ENCODE measurements at places on chromosomes 1 and 21. TPM values are rescaled to one million over a fixed set of nuclear protein-coding genes. Genes with fewer than 3 reads are reported as not detected.

DNA sequence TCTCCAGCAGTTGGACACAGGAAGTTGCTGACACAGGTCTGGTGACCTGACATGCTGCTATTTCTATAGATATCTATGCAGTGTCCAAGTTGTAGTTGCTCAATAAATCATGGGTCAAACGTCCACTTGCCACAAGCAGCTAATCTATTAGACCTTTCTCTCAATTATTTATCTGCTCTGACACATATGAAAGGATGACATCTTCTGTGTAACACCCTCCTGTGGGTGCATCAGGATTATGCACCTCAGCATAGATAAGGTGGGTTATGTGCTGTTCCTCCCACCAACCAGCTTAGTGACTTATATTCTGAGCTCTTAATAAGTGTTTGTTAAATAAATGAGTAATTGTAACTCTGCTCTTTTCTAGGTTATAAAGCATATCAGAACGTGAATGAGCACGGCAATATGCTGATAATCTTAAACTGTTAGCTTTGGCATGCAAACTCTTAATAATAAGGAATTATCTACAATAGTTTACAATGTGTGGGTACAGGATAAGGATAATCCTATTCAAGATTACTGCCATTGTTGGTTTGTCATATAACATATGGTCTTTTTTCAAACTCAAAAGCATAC is 90.7 kb upstream of the GCLM start:
- no peak overlapping the region for H3K27ac ChIP-seq
- no peaks in the 10 kb centered on the region for H3K36me3 ChIP-seq
- H3K4me3 ChIP-seq, result no peak overlapping the region
- peaks cover 6% of the 10 kb centered on the region for H3K4me1 ChIP-seq
- DNase-seq, result no peak

TMEM200B gene
- not detected for total RNA-seq

DNA sequence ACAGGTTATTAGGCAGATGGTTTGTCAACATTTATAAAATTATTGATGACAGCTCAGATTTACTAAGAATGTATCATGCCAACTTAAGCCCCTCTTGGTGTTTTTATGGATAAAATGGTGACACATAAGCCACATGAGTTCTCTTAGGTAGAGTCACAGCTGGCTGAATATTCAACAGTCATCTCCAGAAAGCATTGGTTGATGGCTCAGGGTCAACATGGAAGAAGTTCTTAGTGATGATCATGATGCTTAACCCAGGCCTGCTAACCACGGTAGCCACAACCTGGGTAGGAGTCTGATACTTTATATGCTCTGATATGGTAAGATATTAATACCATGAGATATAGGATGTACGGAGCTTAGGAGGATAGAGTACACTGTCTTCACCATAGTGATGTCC is 46.4 kb upstream of the SIPA1L2 start:
- no peak overlapping the region for H3K4me3 ChIP-seq
- H3K36me3 ChIP-seq, result no peaks in the 10 kb centered on the region
- no peak overlapping the region for H3K27ac ChIP-seq
- H3K27me3 ChIP-seq, result no peaks in the 10 kb centered on the region
- H3K4me1 ChIP-seq, result no peaks in the 10 kb centered on the region
- no peak for DNase-seq

- no peak overlapping the region for H3K4me3 ChIP-seq
- no peak for DNase-seq
- no peaks in the 10 kb centered on the region for H3K36me3 ChIP-seq
- H3K4me1 ChIP-seq, result no peaks in the 10 kb centered on the region
- no peaks in the 10 kb centered on the region for H3K27me3 ChIP-seq
These were observed 271.2 kb downstream of the DPYD start for GRCh38 chr1:97649591-97649990.

METTL18 gene
- 10.0 TPM for total RNA-seq

DNA sequence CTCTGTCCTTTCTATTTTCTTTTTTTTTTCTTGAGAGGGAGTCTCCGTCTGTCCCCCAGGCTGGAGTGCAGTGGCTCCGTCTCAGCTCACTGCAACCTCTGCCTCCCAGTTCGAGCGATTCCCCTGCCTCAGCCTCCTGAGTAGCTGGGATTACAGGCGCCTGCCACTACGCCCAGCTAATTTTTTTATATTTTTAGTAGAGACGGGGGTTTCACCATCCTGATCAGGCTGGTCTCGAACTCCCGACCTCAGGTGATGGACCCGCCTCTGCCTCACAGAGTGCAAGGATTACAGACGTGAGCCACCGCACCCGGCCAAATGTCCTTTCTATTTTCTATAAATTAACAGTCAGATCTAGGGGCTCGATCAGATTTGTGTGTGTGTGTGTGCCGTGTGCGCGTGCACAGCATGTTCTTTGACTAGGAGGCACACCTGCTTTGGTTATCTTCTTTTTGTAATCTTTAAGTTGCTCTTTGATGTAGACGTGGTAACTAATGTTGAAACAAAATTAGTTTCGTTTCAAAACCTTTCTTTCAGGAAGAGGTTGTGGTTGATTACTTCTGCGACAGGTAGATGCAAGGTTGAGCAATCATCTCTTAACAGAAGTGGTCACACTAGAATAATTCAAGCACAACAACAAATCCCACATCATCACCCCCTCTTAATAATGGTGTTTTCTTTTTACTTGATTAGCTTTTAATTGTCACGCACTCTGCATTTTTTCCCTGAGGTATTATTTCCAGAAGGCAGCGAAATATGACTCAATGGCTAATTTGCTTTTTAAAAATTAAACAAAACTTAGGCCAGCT is 779 bp upstream of the DEGS1 start:
- peak overlapping the region; percentile 92 for H3K4me3 ChIP-seq
- H3K27ac ChIP-seq, result peak overlapping the region; percentile 97
- DNase-seq, result no peak
- H3K36me3 ChIP-seq, result no peaks in the 10 kb centered on the region
- no peaks in the 10 kb centered on the region for H3K27me3 ChIP-seq
- peaks cover 38% of the 10 kb centered on the region for H3K4me1 ChIP-seq

ACTN2 gene
- not detected for total RNA-seq

DNA sequence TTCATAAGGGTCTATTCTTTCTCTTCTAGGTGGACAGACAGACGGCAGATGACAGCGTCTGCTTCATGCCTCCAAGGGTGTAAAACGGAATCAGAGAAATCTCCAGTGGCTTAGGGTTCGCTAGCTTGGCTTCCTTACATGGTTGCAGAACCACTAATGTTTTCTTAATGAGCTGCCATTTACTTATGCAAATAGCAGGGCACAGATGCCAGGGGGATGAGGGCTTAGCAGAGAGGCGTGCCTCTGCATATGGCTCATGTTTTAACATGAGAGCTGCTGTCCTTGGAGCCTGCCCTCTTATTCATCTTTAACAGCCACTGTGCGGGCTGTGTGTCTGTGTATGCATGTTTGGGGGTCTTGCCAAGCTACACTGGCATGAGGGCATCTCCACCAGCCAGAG is 119.6 kb downstream of the IER5 start:
- no peak overlapping the region for H3K4me3 ChIP-seq
- H3K4me1 ChIP-seq, result no peaks in the 10 kb centered on the region
- H3K27me3 ChIP-seq, result peaks cover 2% of the 10 kb centered on the region
- no peaks in the 10 kb centered on the region for H3K36me3 ChIP-seq
- no peak for DNase-seq
- H3K27ac ChIP-seq, result no peak overlapping the region

- peaks cover 55% of the 10 kb centered on the region for H3K36me3 ChIP-seq
- no peaks in the 10 kb centered on the region for H3K27me3 ChIP-seq
- no peak overlapping the region for H3K27ac ChIP-seq
- no peak for DNase-seq
- H3K4me1 ChIP-seq, result no peaks in the 10 kb centered on the region
- no peak overlapping the region for H3K4me3 ChIP-seq
These were observed 20.5 kb downstream of the MIER1 start for GRCh38 chr1:66945316-66945715.

DNA sequence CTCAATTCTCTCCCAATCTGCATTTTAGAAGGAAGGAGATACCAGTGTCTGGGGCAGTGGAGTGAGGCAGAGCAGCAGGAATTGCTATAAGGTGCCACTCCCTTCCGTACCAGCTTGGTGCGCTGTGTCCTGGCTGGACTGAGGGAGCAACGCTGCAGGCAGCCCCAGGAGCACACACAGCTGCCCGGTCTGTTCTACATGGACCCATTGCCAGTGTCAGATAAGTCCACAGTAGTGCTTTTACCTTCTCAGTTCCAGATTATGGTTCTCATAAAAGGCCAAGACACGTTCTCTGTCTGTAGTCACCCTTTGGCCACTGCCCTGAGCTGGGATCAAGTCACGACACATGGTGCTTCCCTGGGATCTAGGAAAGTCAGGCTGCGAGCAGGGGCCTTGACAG is 44.1 kb upstream of the BARHL2 start:
- no peaks in the 10 kb centered on the region for H3K4me1 ChIP-seq
- no peak for DNase-seq
- no peak overlapping the region for H3K27ac ChIP-seq

SLC5A9 gene
- not detected for total RNA-seq

PLA2G2D gene
- not detected for total RNA-seq

- peaks cover 31% of the 10 kb centered on the region for H3K4me1 ChIP-seq
- DNase-seq, result no peak
- H3K27ac ChIP-seq, result peak overlapping the region; percentile 43
- H3K4me3 ChIP-seq, result no peak overlapping the region
- H3K27me3 ChIP-seq, result no peaks in the 10 kb centered on the region
These were observed 4.4 kb downstream of the ACBD3 start for GRCh38 chr1:226181996-226182714.

USH2A gene
- not detected for total RNA-seq

FNDC5 gene
- total RNA-seq, result not detected

GRCh38 chr1:23436520-23437354 is 12.2 kb upstream of the TCEA3 start:
- H3K4me3 ChIP-seq, result no peak overlapping the region
- no peak for DNase-seq
- no peak overlapping the region for H3K27ac ChIP-seq
- no peaks in the 10 kb centered on the region for H3K36me3 ChIP-seq
- no peaks in the 10 kb centered on the region for H3K27me3 ChIP-seq
- no peaks in the 10 kb centered on the region for H3K4me1 ChIP-seq

GRCh38 chr1:55368698-55369097 is 153.5 kb upstream of the USP24 start:
- no peaks in the 10 kb centered on the region for H3K4me1 ChIP-seq
- no peak overlapping the region for H3K4me3 ChIP-seq
- no peaks in the 10 kb centered on the region for H3K36me3 ChIP-seq
- H3K27me3 ChIP-seq, result no peaks in the 10 kb centered on the region
- H3K27ac ChIP-seq, result no peak overlapping the region
- DNase-seq, result no peak

DNA sequence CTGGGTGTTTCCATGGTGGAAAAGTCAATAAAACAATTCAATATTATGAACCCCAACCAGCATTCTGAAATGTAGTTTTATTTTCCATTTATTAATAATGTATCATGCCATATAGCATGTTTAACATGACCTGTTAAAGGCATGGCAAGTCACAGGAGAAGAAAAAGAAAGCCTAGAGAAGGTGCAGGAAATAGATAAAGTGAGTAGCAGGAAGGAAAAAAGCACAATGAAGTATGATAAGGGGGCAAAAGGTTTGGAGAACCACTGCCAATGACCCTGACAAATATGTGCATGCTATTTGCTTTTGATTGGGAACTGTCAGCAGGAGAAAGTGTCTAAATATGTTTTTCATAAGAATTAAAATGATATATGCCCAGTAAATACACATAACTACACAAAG is 85.6 kb downstream of the HMCN1 start:
- no peak overlapping the region for H3K27ac ChIP-seq
- H3K4me1 ChIP-seq, result no peaks in the 10 kb centered on the region
- H3K4me3 ChIP-seq, result no peak overlapping the region

RPE65 gene
- total RNA-seq, result not detected

DNA sequence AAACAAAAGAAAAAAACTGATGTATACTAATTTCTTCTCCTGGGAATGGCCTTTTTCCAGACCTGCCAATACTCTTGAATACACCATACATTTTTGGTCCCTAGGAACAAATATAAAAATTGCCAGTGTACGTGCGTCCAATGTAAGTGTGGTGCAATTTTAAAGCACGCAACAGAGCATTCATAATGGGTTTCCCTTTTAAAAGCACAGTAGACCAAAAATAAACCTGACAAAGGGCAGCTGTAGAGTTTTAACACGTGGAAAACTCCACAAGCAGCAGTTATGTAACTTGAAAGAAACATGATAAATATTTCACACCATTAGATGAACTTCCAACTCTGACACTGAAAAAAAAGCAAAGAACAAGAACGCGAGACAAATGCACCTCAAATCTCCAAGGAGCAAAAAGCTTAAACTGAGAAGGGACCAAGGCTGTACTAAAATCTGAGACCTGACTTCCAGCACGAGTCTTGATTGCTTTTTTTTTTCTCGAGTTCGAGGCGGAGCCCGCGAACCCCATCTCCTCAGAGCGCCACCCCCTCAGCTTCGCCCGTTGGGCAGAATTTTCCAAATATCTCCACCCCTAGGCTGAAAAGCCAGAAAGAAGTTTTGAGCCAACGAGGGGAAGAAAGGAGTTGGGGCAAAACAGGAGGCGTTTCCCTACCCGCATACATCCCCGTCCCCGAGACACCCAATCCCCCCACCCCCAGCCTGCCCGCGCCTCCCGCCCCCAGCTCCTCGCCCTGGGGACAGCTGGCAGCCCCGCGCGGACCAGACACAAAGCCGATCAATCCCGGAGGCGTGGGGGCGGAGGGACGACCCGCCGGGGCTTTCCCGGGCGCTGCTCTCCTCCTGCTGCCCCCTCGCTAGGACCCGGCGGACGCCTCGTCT is at the start of gene JAM2:
JAM2 (plus strand) TSS at position 599 of the 891 bp plus-strand sequence. CDS start 564 bp downstream, outside the sequence.
- no peaks in the 10 kb centered on the region for H3K36me3 ChIP-seq
- no peak for DNase-seq
- peaks cover 15% of the 10 kb centered on the region for H3K4me1 ChIP-seq
- H3K4me3 ChIP-seq, result peak within 1 kb of the TSS; percentile 54

GRCh38 chr1:164685266-164686035 is 126.5 kb downstream of the PBX1 start:
- H3K36me3 ChIP-seq, result no peaks in the 10 kb centered on the region
- peaks cover 3% of the 10 kb centered on the region for H3K4me1 ChIP-seq

- DNase-seq, result no peak
- no peaks in the 10 kb centered on the region for H3K36me3 ChIP-seq
- H3K27ac ChIP-seq, result no peak overlapping the region
- no peaks in the 10 kb centered on the region for H3K4me1 ChIP-seq
- H3K27me3 ChIP-seq, result no peaks in the 10 kb centered on the region
These were observed 9.6 kb upstream of the CYB5R1 start for GRCh38 chr1:202976633-202977032.

DNA sequence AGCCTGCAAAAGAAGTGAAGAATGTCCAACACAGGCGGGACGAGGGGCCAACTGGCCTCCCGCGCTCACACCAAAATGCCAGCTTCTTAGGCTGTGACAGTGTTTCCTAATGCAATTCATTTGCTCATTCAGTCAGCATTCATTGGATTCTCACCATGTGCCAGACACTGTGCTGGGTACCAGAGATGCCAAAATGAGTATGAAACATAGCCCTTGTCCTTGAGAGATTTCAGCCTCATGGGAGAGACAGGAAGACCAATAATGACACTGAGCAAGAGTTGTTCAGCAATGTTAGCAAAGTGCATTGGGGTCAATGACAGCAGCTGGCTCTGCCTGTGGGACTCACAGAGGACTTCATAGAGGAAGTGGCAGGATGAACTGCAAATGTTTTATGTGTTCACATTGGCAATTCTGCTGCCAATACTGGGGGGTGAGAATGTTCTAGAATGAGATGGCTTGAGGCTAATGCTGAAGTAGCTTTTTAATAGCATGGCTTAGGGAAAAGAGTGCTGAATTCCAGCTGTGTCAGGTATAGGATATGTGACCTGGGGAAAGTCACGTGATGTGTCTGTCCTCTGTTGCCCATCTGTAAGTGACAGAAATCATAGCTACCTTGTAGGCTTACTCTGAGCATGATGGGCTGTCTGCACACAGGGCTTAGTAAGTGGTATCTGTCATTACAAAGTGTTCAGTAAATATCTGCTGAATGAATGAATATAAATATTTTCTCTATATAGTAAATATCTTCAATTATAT is 58.3 kb upstream of the KIF26B start:
- H3K36me3 ChIP-seq, result no peaks in the 10 kb centered on the region
- no peaks in the 10 kb centered on the region for H3K27me3 ChIP-seq
- H3K4me3 ChIP-seq, result no peak overlapping the region
- DNase-seq, result no peak
- no peaks in the 10 kb centered on the region for H3K4me1 ChIP-seq

Measured in natural killer cell (primary cell).